Right renal cortex interstitium (tissue), 3 donors: ENCODE measurements at places on chromosomes 16 and 17. TPM values are rescaled to one million over a fixed set of nuclear protein-coding genes. Genes with fewer than 3 reads are reported as not detected.
A peak's percentile ranks its signal among the peaks of the same experiment; 100 is the strongest.

The TBC1D3H gene
- polyA plus RNA-seq, result not detected

The CDK5RAP3 gene
- polyA plus RNA-seq, result 147 TPM

The KRT12 gene
- not detected for polyA plus RNA-seq

DNA sequence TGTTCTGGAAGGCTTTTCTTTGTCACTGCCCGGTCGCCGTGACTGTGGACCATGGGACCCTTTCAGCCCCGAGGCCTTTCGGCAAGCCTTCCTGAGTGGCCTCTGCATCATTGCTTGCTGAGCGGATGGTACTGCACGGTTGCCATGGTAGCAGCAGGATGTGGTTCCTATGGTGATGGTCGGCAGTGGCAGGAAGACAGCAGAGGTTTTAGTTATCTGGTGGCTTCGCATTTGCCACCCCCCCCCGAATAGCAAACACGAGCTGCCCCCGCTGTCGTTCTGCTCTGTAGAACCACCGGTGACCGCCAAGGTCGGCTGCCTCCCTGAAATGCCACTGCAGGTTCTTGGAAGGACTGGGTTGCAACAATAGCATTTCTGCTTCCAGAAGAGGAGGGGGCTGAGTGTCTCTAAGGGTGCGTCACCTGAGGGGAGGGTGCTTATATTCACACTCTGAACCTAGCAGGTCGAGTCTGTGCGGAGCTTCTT is 76.6 kb downstream of the CMIP start:
- peak; percentile 52 for DNase-seq

DNA sequence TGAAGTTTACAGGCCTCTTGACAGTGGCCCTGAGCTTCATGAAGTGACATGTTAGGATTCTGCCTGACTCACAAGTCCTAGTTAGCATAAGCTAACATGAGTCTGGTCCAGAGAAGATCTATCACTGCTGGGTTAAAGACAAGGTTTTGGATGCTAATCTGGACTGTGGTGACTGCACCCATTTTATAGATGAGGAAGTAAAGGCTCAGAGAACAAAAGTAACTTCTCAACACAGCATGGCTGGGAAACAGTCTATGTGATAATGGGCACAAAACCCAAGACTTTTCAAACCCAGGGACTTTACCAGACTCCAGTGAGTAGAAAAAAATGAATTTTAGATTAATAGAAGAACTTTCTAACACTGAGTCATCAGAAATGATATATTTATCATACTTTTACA is 236.8 kb upstream of the IRX5 start:
- DNase-seq, result no peak

GRCh38 chr17:6862825-6863224 is 31.3 kb upstream of the TEKT1 start:
- no peak for DNase-seq

DNA sequence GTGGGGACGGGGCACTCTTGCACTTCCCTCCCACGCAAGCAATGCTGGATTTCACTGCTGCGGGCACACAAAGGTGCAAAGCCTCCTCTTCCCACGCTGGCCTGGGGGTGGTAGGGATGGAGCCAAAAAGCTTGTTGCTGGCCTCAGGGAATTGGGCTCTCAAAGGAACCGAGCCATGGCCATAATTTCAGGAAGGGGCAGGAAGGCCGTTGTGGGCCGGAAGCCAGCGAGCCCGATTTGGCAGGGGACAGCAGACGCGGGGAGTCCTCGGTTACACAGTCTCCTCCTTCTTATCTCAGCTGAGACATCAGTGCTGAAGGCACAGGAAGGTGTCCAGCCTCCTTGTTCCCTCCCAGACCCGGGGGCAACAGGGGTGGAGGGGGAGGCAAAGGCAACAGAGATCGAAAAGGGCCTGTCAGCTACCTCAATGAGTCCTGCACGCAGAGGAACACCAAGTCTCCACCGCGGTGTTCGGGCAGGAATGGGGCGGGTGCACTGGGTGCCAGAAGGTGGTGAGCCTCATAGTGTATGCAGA is 59.5 kb downstream of the SLFN11 start:
- no peak for DNase-seq
